ENCODE measurements at places on chromosomes 5 and 9.

- no peak for DNase-seq
Observed at GRCh38 chr5:158590746-158591300, 508.9 kb downstream of the EBF1 start.

DNA sequence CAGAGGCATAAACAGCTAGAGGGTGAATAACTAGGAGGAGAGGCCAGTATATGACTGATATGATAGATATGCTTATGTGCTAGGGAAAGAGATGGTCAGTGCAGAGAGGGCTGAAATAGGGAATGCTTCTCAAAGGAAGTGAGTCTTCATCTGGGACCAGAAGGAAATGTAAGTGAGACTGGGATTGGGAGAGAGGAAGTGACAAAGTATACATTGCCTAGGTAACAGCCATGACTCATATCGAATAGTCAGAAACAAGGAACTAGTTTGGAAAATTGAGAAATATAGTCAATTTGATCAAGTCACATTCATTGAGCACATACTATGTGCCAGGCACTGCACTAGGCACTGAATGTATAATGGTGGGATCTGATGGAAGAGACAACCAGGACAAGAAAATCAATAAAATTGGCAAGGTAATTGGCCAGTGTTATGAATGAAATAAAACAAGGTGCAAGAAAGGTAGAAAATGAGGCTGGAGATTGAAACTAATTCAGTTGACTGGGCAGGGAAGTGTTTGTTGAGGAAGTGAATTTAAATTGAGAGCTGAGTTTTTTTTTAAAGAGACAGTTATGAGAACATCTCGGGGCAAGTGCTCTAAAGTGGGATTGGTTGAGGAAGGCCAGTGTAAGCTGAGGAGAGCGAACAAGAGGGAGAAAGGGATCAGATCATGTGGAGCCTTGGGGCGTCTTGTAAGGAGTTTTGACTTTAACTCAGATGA lies 4.3 kb downstream of the ERAP2 start:
- DNase-seq, result no peak

- no peak for DNase-seq
Observed at GRCh38 chr5:123965626-123966025, 453.6 kb downstream of the CSNK1G3 start.

- no peak for DNase-seq
Observed at GRCh38 chr9:115717298-115717697, 436.3 kb upstream of the PAPPA start.

Measured in CD4-positive, alpha-beta T cell treated with Interferon alpha-2 for 1 hour (primary cell).